PC-9 (cell line): ENCODE measurements at places on chromosomes 11 and 22. TPM values are rescaled to one million over a fixed set of nuclear protein-coding genes. Genes with fewer than 3 reads are reported as not detected.
A peak's percentile ranks its signal among the peaks of the same experiment; 100 is the strongest.

DNA sequence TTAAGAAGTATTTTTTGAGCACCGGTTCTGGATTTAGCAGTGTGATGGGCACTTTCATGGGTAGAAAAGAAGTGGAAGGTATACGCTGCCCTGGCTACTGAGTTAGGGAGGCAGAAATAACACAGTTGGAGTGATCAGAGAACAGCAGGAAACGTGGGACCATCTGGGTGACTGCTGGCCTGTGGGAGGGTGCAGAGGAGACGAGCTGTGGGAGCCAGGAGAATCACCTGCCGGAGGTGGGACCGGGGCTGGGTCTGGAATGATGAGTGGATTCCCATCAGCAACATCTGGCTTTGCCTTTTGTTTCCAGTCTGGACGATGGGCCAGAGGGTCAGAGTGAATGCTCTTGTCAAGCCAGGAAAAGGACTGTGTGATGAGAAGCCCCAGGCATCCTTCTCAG, 66.5 kb downstream of the BARX2 start:
- H3K4me1 ChIP-seq, result peaks cover 21% of the 10 kb centered on the region
- no peak for DNase-seq
- H3K27me3 ChIP-seq, result no peaks in the 10 kb centered on the region
- H3K4me3 ChIP-seq, result no peak overlapping the region
- H3K27ac ChIP-seq, result no peak overlapping the region

Gene TCP11L1
- 8.1 and 10.3 TPM in 2 replicates for total RNA-seq

Gene TCN2
- 11.5 and 12.9 TPM in 2 replicates for total RNA-seq

GRCh38 chr22:40008726-40009291, 14.1 kb downstream of the FAM83F start:
- H3K27ac ChIP-seq, result no peak overlapping the region
- H3K4me3 ChIP-seq, result no peak overlapping the region
- no peaks in the 10 kb centered on the region for H3K27me3 ChIP-seq
- H3K36me3 ChIP-seq, result no peaks in the 10 kb centered on the region
- no peaks in the 10 kb centered on the region for H3K4me1 ChIP-seq
- no peak for DNase-seq

GRCh38 chr11:119356349-119357031, 10.0 kb upstream of the MFRP start:
- no peaks in the 10 kb centered on the region for H3K36me3 ChIP-seq
- DNase-seq, result peak; percentile 65
- H3K27me3 ChIP-seq, result no peaks in the 10 kb centered on the region
- peak overlapping the region; percentile 71 for H3K4me3 ChIP-seq
- no peak overlapping the region for H3K27ac ChIP-seq

Gene KRTAP5-10
- total RNA-seq, result not detected in 2 replicates

DNA sequence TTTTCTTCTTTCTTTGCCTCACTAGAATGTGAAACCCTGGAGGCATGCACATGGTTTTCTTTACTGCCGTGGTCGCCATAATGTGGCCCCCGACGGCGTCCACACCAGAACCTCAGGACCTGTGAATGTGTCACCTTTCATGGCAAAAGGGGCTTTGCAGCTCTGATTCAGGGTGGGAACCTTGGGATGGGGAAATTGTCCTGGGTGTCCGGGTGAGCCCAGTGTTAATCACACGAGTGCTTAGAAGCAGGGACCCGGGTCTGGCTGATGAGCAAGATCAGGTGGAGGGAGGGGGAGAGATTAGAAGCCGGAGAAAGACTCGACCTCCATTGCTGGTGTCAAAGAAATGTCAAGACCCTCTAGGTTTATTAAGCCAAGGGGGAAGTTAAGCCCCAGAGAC, 74.7 kb upstream of the SHISAL1 start:
- H3K27me3 ChIP-seq, result no peaks in the 10 kb centered on the region
- no peaks in the 10 kb centered on the region for H3K36me3 ChIP-seq
- H3K27ac ChIP-seq, result no peak overlapping the region
- no peak for DNase-seq
- no peak overlapping the region for H3K4me3 ChIP-seq

- no peak overlapping the region for H3K27ac ChIP-seq
- no peak overlapping the region for H3K4me3 ChIP-seq
- H3K4me1 ChIP-seq, result no peaks in the 10 kb centered on the region
- no peaks in the 10 kb centered on the region for H3K27me3 ChIP-seq
- DNase-seq, result no peak
- H3K36me3 ChIP-seq, result no peaks in the 10 kb centered on the region
Observed at GRCh38 chr11:68942095-68942620, 38.5 kb downstream of the IGHMBP2 start.

Gene DAGLA
- total RNA-seq, result 8.3 and 10.1 TPM in 2 replicates

- no peaks in the 10 kb centered on the region for H3K36me3 ChIP-seq
- no peak overlapping the region for H3K4me3 ChIP-seq
- DNase-seq, result no peak
- no peak overlapping the region for H3K27ac ChIP-seq
- H3K27me3 ChIP-seq, result no peaks in the 10 kb centered on the region
Observed at GRCh38 chr22:26558248-26558895, 31.6 kb downstream of the TPST2 start.
